ENCODE measurements at places on chromosomes 11 and 22.

GRCh38 chr11:76673176-76674142 is 2.9 kb upstream of the LRRC32 start:
- no peak for DNase-seq

- DNase-seq = no peak
Observed at GRCh38 chr11:43555816-43556611, 124.5 kb upstream of the HSD17B12 start.

DNA sequence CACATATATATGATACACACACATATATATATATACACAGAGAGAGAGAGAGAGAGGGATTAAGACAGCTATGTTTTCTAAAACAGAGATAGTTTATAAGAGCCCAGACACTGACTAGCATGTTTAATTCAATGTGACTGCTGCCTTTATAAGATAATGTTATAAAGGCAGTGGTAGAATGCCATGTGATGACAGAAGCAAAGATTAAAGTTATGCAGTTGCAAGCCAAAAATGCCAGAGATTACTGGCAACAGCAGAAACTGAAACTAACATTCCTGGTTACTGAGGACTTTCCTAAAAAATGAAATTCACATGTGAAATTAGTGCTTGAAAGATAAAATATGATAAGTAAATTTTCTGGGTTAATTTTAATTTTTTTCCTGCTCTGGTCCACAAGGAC is 1888.9 kb downstream of the LRRC4C start:
- DNase-seq = no peak

DNA sequence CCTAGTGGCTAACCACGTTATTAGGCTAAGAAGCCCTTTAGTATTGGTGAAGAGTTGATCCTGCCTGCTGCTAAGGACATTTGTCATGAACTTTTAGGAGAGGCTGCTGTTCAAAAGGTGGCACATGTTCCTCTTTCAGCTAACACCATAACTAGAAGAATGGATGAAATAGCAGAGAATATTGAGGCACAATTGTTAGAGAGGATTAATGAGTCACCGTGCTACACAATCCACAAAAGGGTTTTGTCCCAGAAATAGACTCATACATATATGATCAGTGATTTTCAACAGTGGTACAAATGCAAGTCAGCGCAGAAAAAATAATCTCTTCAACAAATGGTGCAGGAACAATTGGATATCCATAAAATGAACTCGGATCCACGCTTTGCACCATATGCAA is 7.0 kb upstream of the MSANTD2 start:
- DNase-seq = no peak

GRCh38 chr22:38645430-38645829 is 10.8 kb downstream of the FAM227A start:
- DNase-seq = peak; percentile 86

DNA sequence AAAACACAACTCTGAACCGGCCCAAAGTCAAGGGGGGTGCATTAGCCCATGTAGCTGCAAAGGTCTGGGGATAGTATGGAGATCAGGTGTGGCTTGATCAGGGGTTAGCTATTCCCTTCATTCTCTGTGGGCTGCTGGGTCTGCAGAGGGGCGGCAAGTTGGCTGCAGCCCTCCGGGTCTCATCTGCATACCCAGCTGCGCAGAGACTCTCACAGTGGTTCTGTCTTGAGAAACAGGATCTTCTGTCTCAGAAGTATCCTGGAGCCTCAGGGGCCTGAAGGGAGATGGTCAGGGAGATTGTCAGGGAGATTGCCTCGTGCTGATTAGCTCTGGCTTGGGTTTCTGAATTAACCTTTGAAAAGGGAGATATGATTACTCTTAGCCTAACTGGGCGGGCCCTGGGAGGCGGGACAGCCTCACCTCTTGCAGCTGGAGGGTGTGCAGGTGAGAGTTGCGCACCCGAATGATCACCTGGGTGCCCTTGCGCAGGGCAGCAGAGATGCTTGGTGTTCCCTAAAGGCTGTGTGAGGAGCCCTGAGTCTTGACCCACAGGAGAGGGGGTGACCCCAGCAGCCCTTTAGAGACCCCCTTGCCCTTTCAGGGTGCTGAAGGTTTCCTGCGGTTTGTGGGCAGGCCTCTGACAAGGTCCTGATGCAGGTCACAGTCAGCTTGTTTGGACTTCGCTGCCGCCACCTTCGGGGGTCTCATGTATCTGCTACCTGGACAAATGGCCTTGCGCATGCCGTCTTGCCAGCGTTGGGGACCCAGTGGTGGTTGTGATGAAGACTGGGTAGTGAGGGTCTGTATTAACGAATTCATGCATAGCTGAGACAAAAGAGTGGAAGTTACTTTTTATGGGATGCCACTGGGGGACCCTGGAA is 7.3 kb downstream of the ARHGAP8 start:
- no peak for DNase-seq

DNA sequence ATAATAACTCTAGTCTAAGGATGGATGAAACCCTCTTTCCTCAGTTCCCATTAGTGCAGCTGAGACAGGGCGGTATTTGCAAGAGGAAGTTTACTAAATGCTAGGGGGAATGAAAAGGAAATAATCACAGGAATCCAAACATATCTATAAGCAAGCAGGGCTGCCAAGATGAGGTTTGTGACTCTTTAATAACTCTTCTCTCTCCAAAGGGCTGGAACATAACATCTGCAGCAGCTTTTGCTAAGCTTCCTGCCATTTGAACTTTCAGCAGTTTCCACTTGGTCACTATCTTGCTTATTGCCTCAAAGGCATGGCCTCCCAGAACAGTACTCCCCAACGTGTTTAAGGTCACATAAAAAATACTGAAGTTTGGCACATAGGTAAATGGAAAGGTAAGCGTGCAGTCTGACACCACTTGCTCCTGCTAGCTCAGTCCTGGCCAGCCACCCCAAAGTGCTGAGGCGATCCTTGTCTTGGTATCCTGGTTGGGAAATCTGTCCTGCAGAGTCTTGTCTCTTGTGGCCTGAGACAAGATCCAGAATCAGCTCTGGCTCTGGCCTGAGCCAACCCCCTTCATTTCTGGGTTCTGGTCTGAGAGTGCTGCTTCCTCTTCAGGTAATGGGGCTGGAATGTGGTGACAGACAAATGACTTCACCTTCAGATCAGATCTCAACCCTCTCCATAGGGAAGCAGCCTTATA is 81.8 kb downstream of the KCNC1 start:
- DNase-seq = peak; percentile 82

- DNase-seq = no peak
Observed at GRCh38 chr22:39937906-39938305, 22.3 kb upstream of the TMA7B start.

- no peak for DNase-seq
Observed at GRCh38 chr22:45533703-45534102, 31.0 kb downstream of the FBLN1 start.

DNA sequence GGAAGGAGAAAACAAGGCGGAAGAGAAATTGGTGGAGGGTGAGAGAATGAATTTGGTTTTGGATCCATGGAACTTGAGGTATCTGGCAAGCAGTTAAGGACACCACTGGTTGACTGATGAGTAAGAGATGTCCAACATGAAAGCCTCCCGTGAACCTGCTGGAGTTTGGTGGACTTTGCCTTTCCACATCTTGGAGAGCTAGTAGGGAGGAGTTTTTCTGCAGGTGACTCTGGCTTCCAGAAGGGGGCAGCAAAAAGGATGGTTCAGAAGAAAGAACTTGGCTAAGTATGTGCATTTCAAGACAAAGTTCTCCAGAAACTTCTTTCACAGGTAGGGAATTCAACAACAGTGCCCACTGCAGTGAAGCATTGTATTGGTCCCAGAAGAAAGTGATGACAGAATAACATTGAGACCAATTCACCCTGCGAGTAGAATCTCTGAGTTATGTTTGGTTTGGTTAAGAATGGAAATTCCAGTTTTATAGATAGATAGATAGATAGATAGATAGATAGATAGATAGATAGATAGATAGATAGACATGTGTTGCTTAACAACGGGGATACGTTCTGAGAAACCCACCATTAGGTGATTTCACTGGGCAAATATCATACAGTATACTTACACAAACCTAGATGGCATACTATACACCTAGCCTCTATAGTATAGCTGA is 28.5 kb downstream of the DCDC1 start:
- DNase-seq = peak; percentile 43

DNA sequence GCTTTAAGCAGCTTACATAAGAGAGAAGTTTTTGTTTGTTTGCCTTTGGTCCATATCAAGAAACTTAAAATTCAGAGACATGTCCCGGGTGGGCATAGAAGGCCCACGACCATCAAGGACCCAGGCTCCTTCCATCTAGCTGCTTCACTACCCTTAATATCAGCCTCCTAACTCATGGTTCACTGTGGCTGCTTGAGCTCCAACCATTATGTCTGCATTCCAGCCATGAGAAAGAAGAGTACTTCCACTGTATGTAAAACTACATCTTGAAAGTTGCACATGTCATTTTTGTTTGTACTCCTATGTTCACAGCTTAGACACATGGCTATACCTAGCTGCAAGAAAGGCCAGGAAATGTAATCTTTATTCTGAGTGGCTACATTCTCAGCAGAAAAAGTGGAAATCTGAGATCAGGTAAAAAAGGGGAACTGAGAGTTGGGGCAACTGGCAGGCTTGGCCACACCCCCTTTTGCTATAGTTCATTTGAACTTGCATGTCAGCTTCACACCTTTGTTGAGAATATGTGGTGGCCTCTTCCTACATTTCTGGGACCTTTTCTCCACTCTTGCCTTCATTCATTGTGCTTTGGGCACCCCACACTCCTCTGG is 81.3 kb upstream of the TP53I11 start:
- no peak for DNase-seq

DNA sequence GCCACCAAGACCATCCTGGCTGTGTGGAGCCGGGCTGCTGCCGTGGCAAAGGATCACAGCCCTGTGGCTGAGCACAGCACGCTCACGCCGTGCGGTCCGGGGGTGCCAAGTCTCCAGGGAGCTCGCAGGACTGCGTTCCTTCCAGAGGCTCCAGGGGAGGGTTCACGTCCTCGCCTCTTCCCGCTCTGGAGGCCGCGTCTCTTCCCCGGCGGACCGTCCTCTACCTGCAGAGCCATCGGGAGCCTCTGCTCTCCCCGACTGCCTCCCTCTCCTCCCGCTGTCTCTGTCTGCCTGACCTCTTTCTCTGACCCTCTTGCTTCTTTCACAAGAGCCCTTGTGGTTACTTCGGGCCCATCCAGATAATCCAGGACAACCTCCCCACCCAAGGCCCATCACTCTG is 11.4 kb upstream of the MUC5AC start:
- no peak for DNase-seq

DNA sequence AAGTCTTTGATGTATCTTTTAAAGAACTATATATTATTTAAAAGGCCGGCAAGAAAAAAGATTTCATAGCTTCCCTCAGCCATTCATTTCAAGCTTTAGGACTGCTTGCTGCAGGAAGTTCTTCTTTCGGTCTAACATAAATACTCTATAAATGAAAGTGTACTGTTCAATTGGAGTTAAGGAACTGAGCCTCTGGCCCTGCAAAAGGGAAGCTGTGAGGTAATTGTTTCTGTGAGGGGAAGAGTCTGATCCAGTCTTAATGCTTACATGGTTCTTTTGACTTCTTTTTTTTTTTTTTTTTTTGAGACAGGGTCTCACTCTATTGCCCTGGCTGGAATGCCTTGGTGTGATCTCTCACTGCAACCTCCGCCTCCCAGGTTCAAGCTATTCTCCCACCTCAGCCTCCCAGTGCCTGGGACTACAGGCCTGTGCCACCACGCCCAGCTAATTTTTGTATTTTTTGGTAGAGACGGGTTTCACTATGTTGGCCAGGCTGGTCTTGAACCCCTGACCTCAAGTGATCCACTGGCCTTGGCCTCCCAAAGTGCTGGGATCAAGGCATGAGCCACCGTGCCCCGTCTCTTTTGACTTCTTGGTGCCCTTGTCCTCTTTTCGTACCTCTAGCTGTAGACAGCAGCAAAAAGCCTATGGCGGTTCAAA is 4.7 kb upstream of the TRIM29 start:
- no peak for DNase-seq

DNA sequence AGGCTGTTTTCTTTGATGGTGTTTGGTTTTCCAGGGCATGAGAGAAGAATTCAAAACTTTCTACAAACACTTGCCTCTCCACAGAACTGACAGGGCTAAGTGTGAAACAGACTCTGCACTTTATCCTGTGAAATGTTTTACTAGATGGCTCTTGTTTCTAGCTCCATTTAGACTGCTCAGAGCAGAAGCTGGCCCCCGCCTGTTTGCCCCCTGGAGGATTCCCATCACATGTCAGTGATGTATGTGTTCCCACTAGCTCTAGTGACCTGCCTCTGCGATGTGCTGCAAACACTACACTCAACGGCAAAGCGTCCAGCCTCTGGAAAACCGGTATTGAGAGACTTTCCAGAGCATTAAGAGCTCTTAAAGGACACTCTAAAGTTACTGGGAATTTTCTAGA is 41.4 kb upstream of the PCF11 start:
- no peak for DNase-seq

- no peak for DNase-seq
Observed at GRCh38 chr11:75105462-75105925, 8.8 kb upstream of the OR2AT4 start.

DNA sequence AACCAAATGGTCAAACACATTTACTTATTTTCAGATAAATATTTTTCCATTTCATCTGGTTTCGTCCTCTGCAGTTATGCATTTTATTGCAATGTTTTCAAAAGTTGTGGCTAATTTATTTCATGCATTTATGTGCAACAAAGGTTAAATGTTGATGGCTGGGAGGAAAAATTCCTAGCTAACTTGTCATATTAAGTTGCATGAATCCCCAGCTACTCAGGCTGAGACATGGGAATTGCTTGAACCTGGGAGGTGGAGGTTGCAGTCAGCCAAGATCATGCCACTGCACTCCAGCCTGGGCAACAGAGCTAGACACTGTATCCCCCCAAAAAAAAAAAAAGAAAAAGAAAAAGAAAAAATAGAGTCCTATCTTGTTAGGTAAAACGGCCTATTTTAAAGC is 1862.4 kb upstream of the RAG2 start:
- DNase-seq = peak; percentile 59

DNA sequence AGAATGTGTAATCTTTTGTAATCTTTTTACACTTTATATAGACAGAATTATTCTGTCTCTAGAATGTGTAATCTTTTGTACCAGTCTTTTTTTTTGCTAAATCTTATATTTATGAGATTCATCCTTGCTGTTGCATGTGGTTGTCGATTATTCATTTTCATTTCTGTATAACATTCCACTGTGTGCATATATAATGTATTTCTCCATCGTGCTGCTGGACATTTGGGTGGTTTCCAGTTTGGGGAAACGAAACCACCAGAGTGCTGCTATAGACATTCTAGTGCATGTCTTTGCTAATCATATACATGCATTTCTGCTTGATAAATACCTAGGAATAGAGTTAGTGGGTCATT is 146.5 kb downstream of the GRIK4 start:
- no peak for DNase-seq

DNA sequence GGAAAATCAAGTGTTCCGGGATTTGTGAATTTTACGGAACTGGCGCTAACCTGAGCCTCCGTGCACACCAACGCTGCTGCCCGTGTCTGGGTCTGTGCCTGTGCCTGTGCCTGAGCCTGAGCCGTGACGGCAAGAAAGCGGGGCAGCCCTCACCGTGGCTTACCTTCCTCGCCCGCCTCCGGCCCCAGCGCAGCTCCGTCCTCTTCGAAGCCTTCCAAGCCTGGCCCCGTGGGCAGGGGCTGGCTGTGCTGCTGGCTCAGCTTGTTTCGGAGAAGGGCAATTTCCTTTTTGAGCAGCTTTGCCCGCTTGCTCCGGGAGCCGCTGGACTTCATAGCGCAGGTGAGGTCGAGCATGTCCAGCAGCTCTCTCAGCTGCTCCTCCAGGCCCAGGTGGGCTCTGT is 33.8 kb downstream of the BRD1 start:
- no peak for DNase-seq

Data from bronchial epithelial cell (primary cell).